ENCODE measurements at places on chromosomes 5 and 9.

DNA sequence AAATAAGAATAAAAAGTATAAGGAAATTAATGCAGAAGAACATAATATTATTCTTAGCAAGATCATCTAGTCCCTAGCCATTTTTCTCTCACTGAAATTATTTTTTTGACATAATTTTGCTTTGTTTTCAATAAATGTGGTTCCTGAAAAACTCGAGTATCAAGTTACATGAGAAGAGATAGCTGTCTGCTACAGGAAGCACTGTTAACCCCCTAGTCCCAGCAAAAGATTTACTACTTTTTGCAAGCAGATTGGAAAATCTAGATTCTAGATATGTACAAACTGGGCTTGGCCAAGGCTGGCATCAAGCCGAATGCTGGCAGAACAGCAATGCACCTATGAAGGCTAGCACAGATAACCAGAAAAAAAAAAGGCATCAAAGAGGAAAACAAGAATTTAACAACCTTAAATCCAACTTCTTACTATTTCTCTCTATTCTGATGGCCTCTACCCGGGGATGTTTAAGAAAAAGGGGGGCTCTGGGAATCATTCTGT is 21.9 kb upstream of the ISCA1 start:
- no peak for DNase-seq

GRCh38 chr5:40717281-40717680 is 37.6 kb downstream of the PTGER4 start:
- no peak for DNase-seq

GRCh38 chr5:6899221-6899620 is 186.0 kb downstream of the TENT4A start:
- no peak for DNase-seq

DNA sequence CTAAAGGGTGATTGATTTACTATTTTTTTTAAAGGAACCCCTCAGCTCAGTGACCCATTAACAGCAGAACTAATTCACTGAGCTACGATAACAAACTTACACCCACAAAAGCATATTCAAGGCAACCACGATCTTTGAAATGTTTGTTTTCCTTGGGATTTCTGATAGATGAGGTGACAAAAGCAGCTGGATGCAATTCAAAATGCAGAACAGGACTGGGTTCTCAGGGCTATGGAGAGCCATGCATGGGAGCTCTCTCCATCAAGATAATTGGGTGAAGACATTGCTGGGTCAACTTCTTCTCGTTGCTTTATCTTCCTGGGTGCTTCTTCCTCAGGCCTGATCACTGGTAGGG is 60.1 kb downstream of the PAPPA start:
- DNase-seq = no peak

DNA sequence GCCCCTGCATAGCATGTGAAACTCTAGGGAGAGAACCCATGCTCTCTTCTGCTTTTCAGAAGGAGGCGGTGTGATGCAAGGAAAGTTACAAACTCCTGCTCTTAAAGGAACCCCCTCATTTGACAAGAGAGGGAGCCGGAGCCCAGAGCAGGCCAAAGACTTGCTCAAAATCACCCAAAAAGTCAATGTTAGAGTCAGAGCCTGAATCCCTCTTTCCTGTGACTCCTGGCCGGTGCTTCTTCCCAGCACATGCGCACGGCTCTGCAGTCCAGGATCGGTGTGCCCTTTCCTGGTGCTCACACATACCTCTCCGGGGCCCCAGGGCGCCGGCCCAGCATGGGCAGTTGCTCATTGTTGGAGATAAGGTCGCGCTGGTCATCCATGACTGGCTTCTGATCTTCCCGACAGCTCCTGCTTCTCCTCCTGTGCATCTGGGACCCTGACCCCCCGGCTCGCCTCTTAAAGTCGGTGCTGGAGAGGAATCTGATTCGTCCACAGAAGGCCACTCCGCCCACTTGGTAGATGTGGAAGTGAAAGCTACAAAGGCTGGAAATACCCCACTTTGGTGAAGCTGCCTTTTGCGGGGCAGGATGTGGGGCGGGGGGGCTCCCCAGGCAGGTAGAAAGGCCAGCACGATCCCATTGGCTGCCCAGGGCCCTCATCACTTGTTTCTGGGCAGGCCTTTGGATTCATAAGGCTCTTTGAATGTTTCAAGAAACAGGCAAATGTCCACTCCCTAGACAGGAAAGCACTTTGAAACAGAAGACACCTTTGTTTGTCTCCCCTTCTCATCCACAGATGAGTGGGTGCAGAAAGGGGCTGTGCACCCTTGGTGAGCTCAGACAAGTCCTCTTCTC is at the start of gene CD74:
TSS of gene CD74 (minus strand) at position 592 of the 857 bp plus-strand sequence. CDS start at position 431, 161 bp downstream.
- DNase-seq = peak; percentile 83

DNA sequence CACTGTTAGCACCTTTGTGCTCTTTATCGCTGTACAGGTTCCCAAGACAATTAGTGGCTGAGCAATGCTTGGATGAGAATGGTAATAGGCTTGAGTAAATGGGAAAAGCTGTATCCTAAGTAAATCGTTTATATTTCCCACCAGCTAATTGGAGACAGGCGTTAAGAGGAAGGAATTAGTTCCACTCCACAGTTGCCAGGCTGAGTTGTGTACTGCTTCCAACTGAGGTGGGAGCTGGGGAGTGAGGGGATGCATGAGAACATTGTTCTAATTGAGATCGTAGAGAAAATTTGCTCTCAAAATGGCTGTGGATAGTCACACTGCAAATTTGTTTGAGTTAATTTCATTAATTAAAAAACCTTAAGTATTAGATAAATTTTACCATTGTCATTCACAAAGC is 285.0 kb upstream of the ADAMTSL1 start:
- no peak for DNase-seq

- no peak for DNase-seq
Measured at GRCh38 chr9:1070692-1071091, 20.5 kb downstream of the DMRT2 start.

- no peak for DNase-seq
Measured at GRCh38 chr5:84861306-84861705, 476.6 kb upstream of the EDIL3 start.

GRCh38 chr5:74326571-74327338 is 313.8 kb downstream of the ENC1 start:
- peak; percentile 11 for DNase-seq
